T-helper 1 cell (primary cell): ENCODE measurements at places on chromosomes 3 and 15.
A peak's percentile ranks its signal among the peaks of the same experiment; 100 is the strongest.

DNA sequence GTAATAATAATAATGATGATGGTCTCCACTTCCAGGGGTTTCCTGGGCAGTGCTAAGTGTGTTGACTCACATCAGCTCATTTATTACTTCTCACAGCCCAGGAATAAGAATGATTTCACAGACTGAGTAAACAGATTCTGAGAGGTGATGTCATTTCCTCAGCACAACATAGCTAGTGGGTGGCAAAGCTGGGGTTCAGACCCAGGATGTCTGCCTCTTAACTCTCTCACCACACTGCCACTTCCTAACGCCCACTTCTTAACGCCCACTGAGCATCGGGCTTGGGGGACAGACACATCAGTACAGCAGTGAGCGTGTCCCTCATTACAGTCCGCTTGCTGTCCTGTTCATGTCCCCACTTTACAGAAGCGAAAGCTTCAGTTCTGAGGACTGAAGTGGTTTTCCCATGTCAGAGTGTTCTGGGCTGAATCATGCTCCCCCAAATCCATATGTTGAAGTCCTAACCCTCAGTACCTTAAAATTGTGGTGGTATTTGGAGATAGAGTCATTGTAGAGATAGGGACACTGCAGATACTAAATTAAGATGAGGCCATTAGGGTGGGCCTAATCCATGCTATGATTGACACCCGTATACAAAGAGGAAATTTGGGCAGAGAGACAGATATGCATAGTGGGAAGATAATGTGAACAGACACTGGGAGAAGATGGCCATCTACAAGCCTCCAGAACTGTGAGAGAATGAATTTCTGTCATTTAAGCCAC lies 68.0 kb downstream of the ATP2B2 start:
- peak; percentile 88 for DNase-seq

DNA sequence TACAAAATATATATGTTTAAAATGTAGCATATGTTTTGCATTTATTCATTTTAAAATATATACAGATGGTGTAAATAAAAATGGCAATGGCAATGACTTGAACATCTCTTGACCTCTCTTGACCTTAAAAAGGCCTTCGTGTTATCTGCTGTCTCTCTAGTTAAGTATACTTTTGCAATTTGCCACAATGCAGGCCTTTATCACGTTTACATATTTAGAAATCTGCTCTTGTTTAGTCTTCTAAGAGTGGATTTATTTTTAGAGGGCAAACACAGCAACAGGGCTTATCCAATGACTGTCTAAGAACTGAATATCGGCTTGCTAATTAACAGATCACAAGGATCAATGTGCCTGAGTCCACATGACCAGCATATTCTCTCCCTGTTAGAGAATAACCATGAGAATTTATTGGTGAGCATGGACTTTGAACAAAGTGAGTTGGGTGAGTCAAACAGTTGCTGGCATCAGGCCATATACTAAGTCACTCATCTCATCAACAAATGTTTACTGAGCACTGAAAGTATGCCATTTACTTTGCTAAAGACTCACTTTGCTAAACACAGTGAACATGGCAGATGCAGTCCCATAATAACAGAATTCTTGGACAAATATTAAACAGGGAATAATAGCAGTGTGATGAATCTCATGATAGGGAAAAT lies 48.2 kb downstream of the MDFIC2 start:
- DNase-seq, result no peak

DNA sequence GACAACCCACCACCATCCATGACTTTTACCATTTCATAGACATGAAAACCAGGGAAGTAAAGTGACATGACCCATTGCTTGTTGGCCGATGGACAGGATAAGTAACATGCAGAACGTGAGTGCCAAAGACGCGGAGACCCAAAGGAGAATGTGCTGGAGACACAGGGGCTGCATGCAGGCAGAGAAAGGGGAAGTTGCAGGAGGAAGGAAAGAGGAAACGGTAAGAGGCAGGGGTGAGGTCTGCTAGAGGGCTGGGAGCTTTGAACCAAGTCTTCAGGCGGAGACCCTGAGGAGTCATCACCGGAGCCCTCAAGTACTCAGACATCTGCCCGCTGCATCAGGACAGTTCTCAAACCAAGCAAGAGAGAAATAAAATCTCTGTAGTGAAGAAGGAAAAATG lies 34.9 kb downstream of the MAGEF1 start:
- no peak for DNase-seq

DNA sequence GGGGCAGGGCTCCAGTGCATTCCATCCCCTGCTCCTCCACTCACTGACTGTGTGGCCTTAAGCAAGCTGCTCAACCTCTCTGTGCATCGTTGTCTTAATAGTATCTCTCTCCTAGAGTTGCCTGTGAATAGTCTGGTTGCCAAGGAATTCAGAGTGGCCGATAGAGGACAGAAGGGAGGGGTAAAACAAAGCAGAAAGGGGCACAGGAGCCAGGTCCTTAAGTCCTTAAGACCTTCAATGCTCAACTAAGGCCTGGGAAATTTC lies 13.7 kb upstream of the CYP11A1 start:
- DNase-seq, result no peak

GRCh38 chr3:31952205-31952604 lies 28.9 kb downstream of the OSBPL10 start:
- DNase-seq, result no peak

DNA sequence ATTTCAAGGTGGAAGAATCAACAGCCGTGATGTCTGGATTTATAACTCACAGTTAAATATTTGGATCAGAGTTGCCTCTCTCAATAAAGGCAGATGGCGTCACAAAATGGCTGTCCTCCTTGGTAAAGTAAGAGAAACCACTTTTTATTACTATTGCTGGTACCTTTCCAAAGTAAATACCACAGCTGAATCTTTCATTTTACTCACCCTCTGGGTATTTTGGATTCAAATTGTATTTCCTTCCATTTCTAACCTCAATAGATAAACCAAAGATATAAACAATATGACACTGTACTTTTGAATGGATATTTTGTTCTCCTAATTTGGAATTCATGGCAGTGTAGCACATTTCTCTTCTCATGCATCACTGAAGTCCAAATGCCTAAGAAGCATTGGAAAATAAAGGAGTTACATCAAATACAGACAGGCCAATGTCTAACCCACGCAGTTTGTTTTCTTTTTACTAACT lies 29.5 kb downstream of the KLHL24 start:
- DNase-seq, result no peak

GRCh38 chr3:18098960-18099587 lies 326.1 kb downstream of the SATB1 start:
- no peak for DNase-seq

- no peak for DNase-seq
Observed at GRCh38 chr3:183438735-183439134, 10.3 kb upstream of the MCF2L2 start.

GRCh38 chr15:98865397-98866339 lies 141.9 kb downstream of the PGPEP1L start:
- peak; percentile 68 for DNase-seq

DNA sequence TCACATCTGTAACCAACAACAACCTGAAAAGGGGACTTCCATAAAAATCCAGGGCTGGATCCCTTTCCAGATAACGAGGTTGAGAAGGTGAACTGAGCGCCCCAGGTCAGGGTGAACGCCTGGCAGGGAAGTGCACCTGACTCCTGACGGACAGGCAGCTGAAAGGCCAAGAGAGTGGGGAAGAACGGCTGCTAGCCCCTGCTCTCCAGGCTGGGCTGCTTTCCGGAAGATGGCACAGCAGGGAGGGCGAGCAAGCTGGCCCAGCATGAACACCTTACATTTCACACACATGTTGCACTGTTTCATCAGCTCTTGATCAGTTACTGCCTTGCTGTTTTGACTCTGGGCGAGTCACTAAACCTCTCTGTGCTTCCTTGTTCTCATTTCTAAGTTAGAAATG lies 127.2 kb upstream of the IQSEC1 start:
- no peak for DNase-seq

- DNase-seq, result no peak
Observed at GRCh38 chr3:159185443-159186050, 383.7 kb downstream of the MFSD1 start.

DNA sequence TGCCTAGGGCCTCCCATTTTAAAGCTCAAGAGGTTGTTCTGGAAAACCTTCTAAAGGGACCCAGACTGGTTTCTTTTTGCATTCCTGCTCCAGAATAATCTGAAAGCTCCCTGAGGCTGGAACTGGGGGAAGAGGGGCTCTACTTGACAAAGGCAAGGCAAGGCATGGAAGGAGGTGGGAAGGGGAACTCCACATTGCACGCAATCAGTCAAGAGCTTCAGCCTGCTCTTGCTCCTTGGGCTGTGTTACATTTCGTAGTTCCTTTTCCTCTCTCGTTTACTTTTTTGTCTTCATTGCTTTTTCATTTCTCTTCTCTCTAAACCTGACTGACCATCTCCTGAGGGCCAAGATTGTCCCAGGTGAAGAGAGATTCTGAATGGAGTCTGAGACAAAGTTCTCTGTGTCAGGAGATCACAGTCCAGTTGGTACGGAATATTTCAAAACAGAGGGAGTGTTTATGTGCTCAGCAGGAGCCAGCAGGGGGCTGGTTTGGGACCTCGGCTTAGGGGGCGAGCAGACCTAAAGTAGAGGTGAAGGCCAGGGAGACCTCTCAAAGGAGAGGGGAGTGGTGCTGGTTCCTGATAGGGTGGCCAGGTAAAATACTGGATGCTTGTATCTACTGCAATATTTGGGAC lies 6.0 kb upstream of the KCTD6 start:
- DNase-seq, result no peak

DNA sequence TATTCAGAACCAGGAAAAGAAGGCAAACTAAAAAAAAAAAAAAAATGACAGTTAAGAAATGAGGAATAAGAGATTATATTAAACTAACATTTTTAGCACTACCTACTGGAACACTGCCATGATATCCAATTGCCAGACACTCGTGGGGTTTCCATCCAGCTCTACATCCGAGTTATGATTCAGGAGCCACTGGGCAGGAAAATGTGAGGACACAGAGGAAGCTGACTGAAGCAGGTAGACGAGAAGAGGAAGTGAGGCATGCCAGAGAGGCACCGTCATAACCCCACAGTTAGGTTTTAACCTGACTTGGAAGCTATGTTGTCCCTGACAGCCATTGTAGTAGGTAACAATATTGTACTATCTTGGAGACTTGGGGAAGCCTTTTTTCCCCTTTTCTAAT lies 495.0 kb downstream of the NLGN1 start:
- DNase-seq, result no peak

DNA sequence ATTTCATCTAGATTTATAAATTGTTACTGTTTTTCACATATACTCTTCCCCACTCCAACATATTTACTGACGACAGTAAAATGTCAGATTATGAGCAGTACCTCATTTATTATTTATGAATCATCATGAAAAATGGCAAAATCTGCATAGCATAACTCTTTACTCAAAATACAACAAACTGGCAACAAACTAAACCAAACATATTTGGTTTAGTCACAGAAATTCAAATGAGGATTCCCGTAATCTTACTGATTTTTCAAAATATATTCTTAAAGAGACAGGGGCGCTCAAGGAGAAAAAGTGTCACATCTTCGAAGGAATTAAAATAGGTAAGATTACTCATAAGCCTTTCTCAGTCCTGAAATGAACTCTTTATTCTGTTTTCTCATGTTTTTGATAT lies 3.0 kb upstream of the GPR87 start:
- DNase-seq, result no peak

DNA sequence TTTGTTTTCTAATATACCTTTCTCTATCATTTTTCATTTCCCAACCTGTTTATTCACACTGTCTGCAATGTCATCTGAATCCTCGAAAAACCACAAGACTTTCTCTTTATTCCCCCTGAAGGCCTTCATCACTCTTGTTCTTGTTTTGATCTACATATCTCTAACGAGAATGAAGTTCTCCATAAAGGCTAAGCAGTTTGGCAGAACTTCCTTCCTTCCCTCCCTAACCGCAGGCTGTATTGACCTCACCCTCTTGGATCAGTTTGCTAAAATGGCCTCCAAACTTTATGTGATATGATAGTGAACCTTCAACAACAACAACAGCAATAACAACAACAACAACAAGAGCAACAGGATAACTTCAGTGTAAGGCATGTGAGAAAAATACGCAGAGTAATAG lies 392.8 kb downstream of the TIGIT start:
- DNase-seq, result no peak

- DNase-seq, result no peak
Observed at GRCh38 chr15:89828281-89829145, 13.9 kb upstream of the ANPEP start.

- no peak for DNase-seq
Observed at GRCh38 chr3:126110431-126111125, 26.7 kb upstream of the SLC41A3 start.

- DNase-seq, result no peak
Observed at GRCh38 chr3:151431940-151432339, 28.9 kb downstream of the IGSF10 start.

- no peak for DNase-seq
Observed at GRCh38 chr15:98727115-98728040, 79.0 kb downstream of the IGF1R start.

GRCh38 chr3:45958321-45958791 lies 15.1 kb downstream of the CXCR6 start:
- DNase-seq, result no peak

GRCh38 chr3:46893146-46893748 lies 15.7 kb downstream of the PTH1R start:
- no peak for DNase-seq

DNA sequence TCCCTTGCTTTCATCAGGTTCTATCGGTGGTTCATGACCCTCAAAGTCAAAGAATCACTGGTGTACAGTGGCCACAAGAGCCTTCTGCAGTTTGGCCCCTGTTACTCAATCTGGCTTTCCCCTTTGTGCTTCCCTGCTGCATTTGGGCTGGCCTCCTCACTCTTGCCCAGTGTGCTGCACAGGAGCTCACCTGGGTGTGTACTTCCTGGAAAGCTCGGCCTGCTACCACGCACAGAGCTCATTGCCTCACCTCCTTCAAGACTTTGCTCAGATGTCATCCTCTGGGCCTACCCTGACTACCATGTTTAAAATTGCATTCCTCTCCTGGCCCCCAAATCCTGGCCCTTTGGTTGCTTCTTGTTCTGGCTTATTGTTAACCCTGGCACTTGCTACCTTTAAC lies 90.9 kb downstream of the MITF start:
- DNase-seq, result no peak

GRCh38 chr3:16142350-16143025 lies 32.0 kb upstream of the GALNT15 start:
- DNase-seq, result no peak

DNA sequence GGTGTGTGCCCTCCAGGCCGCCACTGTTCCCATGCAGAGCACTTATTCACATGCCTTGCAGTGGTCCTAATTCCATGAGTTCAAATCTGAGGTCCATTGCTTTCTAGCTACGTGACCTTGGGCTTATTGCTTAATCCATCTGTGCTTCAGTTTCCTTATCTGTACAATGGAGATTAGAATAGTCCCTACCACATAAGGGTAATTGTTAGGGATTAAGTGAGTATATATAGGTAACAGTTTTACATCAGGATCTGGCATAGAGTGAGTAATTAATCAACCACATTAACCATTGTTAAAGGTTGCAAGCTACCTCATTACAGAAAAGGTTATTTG lies 7.6 kb downstream of the CPN2 start:
- no peak for DNase-seq

DNA sequence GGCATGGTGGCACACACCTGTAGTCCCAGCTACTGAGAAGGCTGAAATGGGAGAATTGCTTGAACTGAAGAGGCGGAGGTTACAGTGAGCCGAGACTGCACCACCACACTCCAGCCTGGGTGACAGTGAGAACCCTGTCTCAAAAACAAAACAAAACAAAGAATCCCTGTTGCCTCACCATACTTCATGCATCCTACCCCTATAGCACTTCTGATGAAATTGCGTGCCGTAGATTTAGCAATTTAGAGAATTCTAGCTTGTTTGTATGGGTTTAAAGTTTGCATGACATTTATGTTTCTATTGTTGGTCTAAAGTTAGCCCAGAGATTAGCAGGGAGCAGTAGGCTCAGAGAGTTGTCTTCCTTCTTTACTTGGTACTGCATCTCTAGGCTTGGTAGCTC lies 7.8 kb downstream of the RAB5A start:
- no peak for DNase-seq
